ENCODE measurements at places on chromosomes 5 and 9.
A peak's percentile ranks its signal among the peaks of the same experiment; 100 is the strongest.

DNA sequence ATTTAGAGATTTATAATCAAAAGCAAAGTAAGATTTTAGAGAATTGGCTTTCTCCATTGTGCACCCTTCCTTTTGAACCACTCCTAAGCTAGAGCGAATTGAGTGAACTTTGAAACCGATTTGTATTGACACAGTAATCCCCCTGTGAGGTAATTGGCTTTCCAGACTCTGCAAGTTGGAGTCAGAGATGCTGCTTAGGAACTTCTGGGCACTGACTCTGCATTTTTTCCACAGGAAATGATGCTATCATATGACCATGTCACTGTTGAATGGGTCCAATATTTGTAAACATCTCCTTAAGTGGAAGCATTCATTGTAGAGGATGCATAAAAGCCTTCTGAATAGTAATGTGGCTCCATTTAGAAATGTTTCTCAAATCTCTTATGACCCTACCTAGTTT lies 394.4 kb upstream of the ZNF608 start:
- peak; percentile 99 for DNase-seq

DNA sequence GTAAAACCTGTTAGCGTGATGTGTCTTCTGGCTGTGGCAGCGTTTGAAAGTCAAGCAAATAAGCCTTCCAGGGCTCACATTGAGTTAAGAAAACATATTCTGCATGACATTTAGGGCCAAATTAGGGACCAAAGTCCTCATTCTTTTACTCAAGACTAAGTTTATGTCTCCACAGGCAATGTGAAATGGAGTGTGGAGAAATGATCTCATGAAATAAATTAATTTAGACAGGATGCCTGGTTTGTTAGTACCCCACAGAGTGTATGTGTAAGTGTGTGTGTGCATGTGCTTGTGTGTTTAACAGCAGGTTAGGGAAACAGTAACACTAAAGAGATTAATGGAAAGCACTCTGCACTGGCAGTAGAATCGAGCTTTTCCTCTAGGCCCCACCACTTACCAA lies 82.9 kb upstream of the SNX2 start:
- no peak for DNase-seq

- no peak for DNase-seq
Measured at GRCh38 chr9:117772960-117773359, 68.8 kb downstream of the TLR4 start.

DNA sequence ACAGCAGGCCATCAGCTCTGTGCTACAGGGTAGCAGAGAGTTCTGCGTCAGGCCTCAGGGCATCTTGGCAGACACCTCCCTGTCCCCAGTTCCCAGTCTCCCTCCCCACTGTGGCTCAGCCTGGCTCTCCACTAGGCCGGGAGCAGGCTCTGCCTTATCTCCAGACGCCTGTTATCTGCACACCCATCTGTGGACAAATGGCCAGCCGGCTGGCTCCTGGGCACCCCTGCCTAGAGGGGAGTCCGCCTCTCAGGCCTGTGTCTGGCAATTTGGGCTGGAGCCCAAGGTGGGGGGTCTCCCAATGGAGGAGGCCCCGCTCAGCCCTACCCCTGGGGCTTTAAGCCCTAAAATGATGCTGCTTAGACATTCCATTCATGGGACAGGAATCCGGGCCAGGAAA lies 39.2 kb upstream of the HAND1 start:
- no peak for DNase-seq

GRCh38 chr9:35814106-35814840 lies 569 bp downstream of the HINT2 start:
- DNase-seq: no peak

GRCh38 chr9:109974143-109974917 lies 194.3 kb downstream of the PALM2AKAP2 start:
- no peak for DNase-seq

DNA sequence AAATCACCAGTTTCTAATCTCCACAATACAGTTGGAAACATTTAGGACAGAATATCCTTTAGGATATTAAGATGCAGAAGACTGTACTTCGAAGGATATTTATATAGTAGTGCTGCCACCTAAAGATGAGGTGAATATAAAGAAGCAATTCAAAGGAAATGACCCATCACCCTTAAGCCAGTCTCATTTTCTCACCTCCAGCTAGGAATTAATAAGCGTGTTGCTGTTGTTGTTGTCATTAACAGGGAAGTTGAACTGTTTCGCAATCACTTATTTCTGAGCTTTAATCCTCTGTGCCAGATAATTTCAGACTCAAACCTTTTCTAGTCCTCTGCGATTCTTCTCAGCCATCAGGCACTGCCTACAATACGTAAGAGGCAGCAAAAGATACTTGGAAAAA lies 7.8 kb upstream of the PURA start:
- no peak for DNase-seq

DNA sequence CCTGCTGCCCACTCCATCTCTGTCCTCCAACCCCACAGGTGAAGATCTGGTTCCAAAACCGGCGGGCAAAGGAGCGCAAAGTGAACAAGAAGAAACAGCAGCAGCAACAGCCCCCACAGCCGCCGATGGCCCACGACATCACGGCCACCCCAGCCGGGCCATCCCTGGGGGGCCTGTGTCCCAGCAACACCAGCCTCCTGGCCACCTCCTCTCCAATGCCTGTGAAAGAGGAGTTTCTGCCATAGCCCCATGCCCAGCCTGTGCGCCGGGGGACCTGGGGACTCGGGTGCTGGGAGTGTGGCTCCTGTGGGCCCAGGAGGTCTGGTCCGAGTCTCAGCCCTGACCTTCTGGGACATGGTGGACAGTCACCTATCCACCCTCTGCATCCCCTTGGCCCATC lies 6.4 kb upstream of the SLC6A7 start:
- DNase-seq: no peak

DNA sequence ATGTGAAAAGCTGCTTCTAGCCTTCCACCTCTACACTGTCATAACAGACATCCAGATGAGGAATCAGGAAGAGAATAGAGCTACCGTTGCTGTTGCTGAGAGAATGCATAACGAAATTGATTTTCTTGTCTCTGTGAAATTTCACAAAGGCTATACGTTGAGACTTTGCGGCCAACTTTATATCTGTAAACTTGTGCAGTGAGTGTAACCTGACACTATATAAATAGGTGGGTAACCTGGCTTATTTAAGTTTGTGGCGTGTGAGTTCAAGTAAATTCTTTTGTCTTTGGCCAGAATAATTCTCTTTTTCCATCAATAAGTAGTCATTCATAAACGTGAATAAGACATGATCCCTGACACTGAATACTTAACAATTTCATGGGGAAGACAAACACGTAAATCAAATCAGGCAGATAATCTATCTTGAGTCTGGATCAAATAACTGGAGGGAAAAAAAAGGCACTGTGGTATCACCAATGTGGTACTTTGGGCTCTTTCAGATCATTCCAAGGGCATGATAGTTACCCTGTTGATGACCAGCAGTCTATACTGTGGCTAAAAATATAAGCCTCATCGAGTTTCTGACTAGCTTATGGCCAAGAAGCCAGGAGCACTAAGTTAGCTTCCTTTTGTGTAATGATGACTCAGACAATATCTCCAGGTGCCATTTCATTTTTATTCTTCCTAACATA lies 98.2 kb upstream of the RASA1 start:
- DNase-seq: no peak

- DNase-seq: no peak
Measured at GRCh38 chr5:62082370-62082801, 223.6 kb upstream of the KIF2A start.

- DNase-seq: no peak
Measured at GRCh38 chr9:127756233-127756632, 21.1 kb upstream of the TOR2A start.

DNA sequence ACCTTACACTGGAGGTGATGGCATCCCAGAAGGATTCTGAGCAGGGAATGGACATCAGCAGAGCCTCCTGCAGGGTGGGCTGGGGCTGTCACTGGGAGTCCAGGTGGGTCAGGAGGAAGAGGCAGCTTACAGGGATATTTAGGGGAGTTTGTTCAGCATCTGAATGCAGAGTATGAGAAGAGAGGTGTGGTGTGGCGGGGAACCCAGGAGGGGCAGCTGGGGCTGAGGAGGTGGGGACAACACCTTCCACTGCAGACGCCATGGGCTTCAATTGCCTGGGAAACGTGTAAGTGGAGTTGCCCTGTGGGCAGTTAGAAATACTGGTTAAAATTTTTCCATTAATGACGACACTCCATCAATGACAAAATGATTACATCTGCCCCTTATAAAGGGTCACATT lies 33.5 kb downstream of the S1PR3 start:
- no peak for DNase-seq

- no peak for DNase-seq
Measured at GRCh38 chr5:112165897-112166737, 253.0 kb downstream of the EPB41L4A start.

DNA sequence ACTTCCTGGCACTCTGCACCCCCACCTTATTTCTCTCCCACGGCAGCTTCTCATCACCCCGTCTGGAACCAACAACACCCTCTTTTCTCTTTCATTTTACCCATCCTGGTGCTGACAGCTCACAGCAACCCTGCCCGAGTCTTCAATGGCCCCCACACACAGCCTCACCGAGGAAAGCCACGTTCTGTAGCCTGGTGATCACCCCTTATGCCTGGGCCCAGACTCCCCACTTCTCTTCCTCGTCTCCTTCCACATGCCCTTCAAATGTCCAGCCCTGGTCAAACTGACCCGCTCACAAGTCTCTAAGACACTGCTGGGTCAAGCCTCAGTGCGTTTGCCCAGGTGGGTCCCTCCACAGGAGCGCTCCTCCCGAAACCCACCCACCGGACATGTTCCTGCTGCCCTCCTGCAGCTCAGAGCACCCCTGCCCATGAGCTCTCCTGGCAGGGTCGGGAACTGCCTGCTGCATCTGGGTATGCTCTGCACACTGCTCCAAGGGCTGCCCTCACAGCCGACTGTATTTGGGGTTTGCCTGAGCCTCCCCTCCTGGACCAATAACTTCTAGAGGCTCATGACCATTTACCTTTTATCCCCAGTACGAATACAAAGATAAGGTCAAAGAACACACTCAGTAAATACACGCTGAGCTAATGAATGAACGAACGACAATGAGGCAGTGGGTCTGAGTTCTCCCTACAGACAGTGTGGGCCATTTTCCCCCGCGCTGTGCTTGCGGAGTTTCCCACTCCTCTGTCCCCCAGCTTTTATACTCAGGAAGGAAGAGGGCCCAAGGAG lies 154.7 kb upstream of the PHYKPL start:
- no peak for DNase-seq

GRCh38 chr5:146586752-146587151 lies 70.8 kb upstream of the GPR151 start:
- no peak for DNase-seq

GRCh38 chr9:36721846-36722588 lies 149.3 kb downstream of the MELK start:
- DNase-seq: no peak

- DNase-seq: no peak
Measured at GRCh38 chr9:84436386-84437109, 96.0 kb upstream of the SLC28A3 start.

DNA sequence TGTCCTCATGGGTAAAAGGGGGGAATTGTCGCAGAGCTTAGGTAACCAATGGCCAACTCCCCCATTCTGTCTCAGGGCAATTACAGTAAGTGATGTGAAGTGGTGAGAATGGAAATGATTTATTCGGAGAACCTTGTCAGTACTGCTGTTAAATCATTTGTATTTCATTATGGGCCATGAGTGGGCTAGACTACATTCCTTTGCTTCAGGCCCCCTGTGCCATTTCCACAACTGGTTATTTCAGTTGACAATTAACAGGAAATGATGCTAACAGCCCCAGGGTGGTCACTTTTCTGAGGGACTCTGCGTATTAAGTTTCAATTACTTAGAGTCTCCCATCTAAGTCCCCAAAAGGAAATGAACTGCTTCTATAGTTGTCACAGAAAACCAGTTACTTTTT lies 653.7 kb downstream of the CCDC171 start:
- no peak for DNase-seq

DNA sequence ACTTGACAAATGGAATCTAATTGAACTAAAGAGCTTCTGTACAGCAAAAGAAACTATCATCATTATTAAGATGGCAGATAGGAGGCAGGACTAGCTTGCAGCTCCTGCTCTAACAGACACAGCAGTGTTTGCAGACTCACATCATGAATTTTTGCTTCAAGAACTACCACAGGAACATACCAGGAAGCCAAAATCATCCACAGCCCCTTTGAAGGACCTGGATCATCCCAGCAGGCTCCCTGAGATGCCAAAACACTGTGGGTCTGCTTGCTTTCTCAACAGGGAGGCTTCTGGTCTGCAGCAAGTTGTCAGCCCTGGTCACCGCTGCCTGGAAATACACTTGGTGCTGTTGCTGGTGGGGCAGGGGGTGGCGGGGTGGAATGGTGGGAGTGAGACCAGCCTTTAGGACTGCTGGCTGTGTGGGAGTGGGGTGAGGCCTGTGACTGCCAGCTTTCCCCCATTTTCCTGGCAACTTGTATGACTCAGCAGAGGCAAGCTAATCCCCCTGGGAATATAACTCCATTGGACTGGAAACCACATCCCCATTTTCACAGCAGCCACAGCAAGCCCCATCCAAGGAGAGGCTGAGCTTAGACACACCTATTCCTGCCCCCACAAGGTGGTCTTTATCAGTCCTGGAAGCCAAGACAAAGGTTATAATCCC lies 533.8 kb upstream of the CYLC2 start:
- DNase-seq: no peak

DNA sequence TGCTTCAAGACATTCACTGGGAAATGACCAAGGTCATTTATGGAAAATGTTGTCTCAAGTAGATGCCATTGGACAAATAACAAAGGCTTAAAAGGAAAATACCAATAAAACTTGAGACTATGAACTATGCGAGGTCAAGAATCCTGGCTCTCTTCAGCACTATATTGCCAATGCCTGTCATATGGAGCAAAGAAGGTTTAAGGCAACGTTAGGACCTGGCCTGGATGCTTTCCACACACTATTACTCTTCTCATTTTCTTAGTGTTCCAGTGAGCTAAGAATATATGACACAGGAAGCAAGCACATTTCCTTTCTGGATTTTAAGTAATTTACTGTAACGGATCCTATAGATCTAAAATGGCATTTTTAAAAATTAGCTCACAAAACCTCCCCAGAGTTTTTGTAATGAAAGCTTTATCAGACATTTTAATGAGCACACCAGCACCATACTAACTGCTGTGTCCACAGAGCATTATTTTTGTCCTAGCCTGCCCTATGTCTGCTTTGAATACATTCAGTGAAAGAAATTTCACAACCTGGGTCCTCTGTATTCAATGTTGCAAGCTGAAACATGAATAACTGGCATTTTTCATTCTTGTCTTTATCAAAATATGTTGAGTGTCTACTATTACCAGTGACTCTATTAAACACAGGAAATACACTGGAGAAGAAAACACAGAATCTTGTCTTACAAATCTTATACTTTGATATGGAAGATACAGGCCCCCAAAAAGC lies 315.6 kb downstream of the CETN3 start:
- DNase-seq: no peak
